ENCODE measurements at places on chromosomes 11 and 22. TPM values are rescaled to one million over a fixed set of nuclear protein-coding genes. Genes with fewer than 3 reads are reported as not detected.

Gene JAML
- 94.1 TPM for polyA plus RNA-seq

Gene PARVG
- polyA plus RNA-seq, result 36.4 TPM

Gene NAA40
- polyA plus RNA-seq, result 5.1 TPM

Gene YPEL1
- 1.5 TPM for polyA plus RNA-seq

Gene MGAT3
- not detected for polyA plus RNA-seq

Gene PLCB3
- 0.81 TPM for polyA plus RNA-seq

Gene MCHR1
- polyA plus RNA-seq, result not detected

Gene ART1
- not detected for polyA plus RNA-seq

Gene TAGLN
- 0.32 TPM for polyA plus RNA-seq

Gene ZNF70
- polyA plus RNA-seq, result 0.32 TPM

Gene TRAF6
- 7.9 TPM for polyA plus RNA-seq

Gene HORMAD2
- not detected for polyA plus RNA-seq

Gene GPR83
- 0.08 TPM for polyA plus RNA-seq

Gene HTATIP2
- polyA plus RNA-seq, result 70.2 TPM

Gene CRACR2B
- not detected for polyA plus RNA-seq

Gene CAPRIN1
- 65.0 TPM for polyA plus RNA-seq

Gene TTC9C
- polyA plus RNA-seq, result 12.0 TPM

Gene SLC1A2
- not detected for polyA plus RNA-seq

Gene APBB1
- polyA plus RNA-seq, result 293 TPM

Gene PIWIL4
- polyA plus RNA-seq, result 0.90 TPM

Gene DSCAML1
- not detected for polyA plus RNA-seq

Gene CLTCL1
- polyA plus RNA-seq, result 1.2 TPM

Gene MTCH2
- polyA plus RNA-seq, result 46.8 TPM

Gene LYVE1
- polyA plus RNA-seq, result not detected

Gene OR5B21
- polyA plus RNA-seq, result not detected

Gene GDPD4
- polyA plus RNA-seq, result not detected

Gene HDAC10
- 9.8 TPM for polyA plus RNA-seq

Gene HYLS1
- 13.1 TPM for polyA plus RNA-seq

Gene CLCF1
- not detected for polyA plus RNA-seq

Gene CCDC134
- polyA plus RNA-seq, result 4.5 TPM

Gene NFAM1
- 0.03 TPM for polyA plus RNA-seq

Gene RASGRP2
- polyA plus RNA-seq, result 197 TPM

Gene ANGPTL5
- not detected for polyA plus RNA-seq

Gene MS4A3
- polyA plus RNA-seq, result not detected

Gene CACNA1I
- polyA plus RNA-seq, result 0.40 TPM

Gene PNPLA3
- polyA plus RNA-seq, result not detected

Gene RFPL1
- polyA plus RNA-seq, result not detected
